Bronchial epithelial cell (primary cell): ENCODE measurements at places on chromosomes 11 and 22.
A peak's percentile ranks its signal among the peaks of the same experiment; 100 is the strongest.

DNA sequence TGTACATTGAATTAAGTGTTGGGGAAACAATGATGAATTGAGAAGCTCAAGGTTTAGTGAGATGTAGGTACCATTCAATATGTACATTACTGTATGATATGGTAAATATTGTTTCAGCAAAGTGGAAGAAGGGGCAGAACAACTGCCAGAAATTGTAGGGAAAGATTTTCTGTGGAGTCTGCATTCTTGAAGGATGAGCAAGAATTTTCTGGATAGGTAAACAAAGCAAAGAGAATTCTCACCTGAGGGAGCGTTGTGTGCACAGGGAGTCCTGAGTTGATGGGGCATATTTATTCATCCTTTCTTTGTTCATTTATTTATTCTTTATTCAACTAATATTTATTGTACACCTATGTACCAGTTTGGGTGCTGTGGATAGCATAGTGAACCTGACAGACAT is 83.2 kb downstream of the TMEM135 start:
- DNase-seq = no peak

GRCh38 chr11:106177311-106177710 is 99.8 kb downstream of the AASDHPPT start:
- no peak for DNase-seq

- DNase-seq = no peak
Measured at GRCh38 chr22:23827351-23827995, 11.3 kb downstream of the DERL3 start.

DNA sequence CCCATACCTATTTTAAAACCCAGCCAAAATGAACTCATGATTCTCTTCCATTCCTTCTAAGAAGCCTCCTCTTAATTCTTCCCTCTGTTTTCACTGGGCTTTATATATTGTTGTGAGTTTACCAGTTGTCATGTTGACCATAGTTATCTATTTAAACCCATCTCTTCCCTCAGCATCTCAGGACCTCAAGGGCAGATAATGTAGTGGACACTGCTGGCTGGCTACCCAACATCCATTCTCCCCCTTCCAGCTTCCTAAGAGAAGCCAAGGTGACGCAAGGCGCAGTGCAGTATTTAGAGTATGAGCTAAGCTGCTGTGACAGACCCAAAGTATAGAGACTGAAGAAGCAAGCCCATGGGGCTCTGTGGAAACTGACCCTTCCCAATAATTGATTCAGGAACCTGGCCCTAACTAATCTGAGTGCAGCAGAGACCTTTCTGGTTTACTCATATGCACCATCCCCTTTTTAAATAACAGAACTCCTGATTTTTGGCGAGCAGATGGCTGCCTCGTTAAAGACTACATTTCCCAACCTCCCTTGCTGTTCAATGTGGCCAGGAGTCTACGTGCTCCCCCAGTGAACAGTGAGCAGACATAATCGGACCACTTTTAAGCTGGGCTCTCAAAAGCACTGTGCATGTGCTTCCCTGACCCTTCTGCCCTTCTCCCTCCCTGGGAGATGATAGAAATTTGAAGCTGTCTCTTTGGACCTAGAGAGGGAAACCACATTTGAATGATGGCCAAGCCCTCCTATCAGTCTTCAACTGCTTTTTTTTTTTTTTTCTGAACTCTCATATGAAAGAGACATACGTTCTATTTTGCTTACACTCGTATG is 28.1 kb upstream of the CREB3L1 start:
- no peak for DNase-seq

DNA sequence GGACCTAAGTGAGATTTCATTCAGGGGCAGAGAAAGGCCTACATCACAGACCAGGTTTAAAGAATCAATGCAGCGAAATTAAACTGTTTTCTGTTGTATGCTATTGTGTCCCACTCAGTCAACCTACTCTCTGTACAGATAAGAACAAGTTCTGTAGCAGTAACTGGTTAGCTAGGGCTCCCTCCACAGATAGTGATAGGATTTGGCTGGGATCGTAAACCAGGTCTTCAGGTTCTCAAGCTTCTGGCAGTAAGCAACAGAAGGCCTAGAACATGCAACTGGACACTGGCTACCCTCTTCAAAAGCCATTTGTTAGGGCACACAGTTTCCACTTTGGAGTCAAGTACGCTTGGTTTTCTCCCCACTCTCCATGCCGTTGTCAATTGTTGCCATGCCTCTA is 69.2 kb downstream of the GDPD4 start:
- no peak for DNase-seq

DNA sequence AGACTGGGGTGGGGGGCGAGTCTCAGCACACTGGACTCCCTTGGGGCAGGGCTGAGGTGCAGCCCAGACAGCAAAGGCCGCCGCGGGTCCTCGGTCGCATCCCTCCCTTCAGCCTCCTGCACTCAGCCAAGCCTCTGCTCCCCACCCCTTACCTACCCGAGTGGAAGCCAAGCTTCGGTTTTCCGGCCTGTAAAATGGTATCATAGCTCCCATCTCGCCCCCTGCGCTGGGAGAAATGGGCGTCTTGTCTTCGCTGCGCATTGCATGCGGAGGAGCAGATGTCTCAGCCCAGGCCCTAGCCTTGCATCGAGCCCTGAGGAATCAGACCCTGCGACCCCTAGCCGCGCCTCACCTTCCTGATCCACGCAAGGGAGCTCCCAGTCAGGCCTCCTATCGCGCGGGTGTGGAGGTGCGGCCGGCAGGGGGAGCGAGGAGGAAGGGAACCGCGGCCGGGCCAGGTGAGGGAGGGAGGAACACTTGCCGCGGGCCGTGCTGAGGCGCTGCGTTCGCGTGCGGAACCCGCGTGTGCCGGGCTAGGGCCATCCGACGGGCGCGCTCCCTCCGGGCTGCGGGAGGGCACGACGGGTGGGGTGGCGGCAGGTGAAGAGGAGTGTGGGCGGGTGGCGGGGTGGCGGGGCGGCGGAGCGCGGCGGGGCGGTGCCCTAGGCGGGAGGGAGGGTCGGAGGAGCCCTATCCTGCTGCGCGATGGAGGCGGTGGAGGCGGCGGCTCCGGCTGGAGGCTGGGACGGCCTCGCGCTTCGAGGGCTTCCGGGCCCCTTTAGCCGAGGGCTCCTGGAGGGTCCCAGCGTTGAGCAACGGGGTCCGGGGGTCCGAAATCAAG is 4.1 kb upstream of the TBX1 start:
- peak; percentile 28 for DNase-seq

DNA sequence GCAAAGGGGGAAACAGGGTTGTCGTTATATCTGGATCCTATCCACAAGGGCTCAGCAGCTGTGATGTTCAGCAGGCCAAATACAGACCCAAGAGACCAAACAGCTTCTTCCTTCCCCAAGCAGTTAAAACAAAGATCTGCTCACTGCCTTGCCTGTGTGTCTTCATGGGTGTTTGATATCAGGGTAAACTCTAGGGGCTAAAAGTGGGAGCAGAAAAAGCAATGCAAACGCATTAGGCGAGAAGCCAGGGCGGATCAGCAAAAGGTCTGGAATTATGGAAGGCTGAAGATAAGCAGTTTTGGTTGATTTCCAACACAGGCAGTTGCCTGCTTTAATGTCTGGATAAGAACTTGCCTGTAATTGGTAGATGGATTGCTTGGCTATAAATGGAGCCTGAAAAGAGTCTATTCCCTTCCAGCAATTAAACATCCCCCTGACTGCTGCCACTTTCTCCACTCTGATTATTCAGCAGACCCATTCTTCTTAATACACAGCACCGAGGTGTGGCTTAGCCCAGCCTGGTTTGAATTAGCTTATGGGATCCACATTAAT is 126.3 kb downstream of the COMMD9 start:
- DNase-seq = no peak

DNA sequence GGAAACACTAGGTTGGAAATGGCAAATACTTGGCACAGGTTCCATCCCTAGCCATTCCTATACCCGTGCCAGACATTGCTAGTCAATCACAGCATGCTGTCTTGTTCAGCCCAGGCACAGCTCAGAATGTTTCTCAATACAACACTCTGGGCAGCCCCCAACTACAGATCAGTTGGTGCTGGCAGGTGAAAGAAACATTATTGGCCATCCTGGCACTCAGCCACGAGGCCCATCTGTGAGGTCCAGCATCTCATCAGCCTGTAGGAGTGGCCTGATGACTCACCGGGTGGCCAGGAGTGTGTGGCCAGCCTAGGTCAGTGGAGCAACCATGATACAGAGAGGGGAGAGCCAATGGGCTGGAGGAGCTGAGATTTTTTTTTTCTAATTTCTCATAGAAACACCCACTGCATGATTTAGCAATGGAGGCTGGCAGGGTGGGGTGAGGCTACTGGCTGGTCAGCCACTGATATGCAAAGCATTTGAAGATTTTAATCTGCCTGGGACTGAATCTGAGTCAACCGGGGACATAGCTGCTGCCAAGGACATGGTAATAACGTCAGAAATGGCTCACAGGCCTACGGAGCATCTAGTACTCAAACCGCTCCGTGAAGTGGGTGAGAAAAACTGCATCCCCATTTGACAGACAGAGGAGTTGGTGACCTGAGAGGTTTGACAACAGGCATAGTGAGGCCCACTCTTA is 5.4 kb downstream of the MYO18B start:
- peak; percentile 20 for DNase-seq

DNA sequence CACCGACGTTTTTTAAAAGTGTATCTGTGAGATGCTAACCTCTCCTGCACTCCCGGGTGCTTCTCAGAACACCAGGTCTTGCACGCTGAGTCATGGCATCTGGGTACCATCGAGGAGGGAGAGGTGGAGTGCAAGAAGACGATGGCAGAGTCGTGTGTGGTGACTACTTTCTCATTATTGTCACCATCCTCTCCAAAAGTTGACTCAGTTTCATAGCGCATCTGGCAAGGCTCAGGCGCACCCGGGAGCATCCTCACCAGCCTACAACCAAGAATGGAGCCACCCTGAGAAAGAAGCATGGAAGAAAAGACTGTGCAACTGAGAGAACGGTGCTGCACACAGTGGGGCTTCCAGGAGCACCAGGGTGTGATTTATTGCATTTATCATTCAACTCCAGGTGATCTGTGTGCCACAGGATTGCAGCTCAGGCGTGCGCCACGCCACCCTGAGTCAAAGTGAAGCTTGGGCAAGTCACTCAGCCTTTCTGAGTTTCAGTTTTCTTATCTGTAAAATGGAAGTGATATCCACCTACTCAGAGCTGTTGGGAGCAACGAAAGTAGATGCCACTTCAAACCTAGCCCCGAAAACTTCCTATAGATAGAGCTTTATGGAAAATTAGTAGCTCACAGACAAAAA is 65.4 kb downstream of the LINC01488 start:
- DNase-seq = no peak

DNA sequence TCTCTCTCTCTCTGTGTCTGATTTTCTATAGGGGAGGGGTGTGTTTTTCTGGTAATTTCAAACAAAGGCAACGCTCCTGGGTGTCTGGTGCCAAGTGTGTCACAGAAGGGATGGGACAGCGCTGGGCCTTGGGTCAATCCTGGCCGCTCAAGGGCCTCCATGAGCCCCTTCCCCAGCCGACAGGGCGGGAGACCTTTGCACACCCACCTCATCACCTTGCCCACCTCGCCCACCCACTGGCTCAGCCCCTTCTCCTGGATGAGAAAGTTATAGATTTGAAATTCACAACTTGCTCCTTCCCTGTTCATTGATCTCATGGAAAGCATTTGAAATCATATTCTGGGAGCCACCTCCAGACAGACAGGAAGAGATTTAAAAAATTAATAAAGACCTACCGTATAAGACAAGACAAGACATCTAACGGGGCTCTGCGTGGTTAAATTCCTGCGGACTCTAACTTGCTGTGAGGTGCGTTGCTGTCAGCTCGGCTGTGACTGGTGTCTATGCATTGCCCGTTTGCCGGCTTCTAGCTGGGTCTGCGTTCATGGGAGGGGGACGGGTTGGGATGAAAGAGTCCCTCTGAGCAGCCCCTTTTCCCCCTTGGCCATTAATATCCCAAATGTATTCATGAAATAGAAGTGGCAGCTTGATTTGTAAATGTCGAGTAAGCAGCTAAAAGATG is 27.0 kb downstream of the MPPED1 start:
- DNase-seq = no peak

- no peak for DNase-seq
Measured at GRCh38 chr11:21798216-21798615, 394.7 kb upstream of the ANO5 start.

DNA sequence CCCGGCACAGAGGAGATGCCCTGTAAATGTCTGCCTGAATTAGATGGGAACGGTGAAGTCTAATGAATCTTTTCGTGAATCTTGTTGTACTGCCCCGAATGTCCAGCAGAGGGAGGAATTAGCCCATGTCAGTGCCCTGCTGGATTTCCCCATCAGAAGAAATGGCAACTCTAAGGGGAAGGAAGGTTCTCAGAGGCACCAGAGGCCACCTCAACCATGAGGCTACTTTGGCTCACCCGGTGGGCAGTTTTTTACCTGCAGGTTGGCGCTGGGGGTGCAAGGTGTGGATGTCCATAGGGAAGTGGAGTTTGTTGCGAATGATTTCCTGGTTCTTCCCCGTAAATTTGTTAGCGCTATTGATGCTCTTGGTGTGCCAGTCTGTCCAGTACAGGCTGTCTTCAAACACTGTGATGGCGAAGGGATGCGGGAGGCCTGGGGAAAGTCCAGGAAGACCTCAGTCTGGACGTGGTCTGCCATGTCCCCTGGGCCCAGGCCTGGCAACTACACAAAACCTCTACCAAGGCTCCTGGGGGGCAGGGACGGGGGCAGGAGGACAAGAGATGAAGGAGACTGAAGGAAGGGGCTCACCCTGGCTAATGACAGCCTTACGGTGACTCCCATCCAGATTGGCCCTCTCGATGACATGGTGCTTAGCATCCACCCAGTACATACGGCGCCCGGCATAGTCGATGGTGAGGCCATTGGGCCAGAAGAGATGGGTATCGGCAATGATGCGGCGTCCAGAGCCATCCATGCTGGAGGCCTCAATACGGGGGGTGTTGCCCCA is 28.5 kb downstream of the LRP4 start:
- peak; percentile 64 for DNase-seq

- DNase-seq = peak; percentile 71
Measured at GRCh38 chr22:32473388-32473952, 1.1 kb upstream of the FBXO7 start.

DNA sequence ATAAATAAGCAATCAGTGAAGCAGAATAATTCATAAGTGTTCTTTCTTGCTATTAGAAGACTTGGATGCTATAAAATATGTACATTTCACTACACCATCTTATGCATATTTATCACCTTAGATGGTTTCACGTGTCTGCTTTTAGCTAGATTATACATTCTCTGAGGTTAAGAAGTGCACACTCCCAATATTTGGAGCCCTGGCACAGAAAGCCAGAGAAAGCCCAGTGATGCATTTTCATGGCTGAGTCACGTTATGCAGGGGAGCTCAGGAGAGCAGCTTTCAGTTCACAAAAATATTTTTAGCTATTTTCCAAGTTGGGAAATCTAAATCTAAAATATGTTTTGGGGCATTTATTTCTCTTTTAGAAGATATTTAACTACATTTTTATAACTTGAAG is 5.1 kb upstream of the TP53AIP1 start:
- no peak for DNase-seq

DNA sequence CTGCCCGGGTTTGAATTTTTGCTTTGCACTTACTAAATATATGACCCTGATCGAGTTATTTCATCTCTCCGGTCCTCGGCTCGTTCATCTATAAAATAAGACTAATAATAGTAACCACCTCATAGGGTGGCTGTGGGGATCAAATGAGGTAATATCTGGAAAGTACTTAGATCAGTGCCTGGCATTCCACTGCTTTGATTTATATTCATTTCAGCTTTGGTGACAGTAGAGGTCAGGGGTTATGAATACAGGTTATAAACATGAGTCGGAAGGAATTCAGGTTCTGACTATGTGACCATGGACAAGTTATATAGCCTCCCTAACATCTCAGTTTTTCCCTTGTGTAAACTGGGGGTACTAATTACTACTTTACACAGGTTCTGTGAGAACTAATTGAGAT is 2.9 kb upstream of the TEAD1 start:
- no peak for DNase-seq
